Motor neuron (in vitro differentiated cells): ENCODE measurements at places on chromosomes 11 and 22. TPM values are rescaled to one million over a fixed set of nuclear protein-coding genes. Genes with fewer than 3 reads are reported as not detected.
A peak's percentile ranks its signal among the peaks of the same experiment; 100 is the strongest.

DNA sequence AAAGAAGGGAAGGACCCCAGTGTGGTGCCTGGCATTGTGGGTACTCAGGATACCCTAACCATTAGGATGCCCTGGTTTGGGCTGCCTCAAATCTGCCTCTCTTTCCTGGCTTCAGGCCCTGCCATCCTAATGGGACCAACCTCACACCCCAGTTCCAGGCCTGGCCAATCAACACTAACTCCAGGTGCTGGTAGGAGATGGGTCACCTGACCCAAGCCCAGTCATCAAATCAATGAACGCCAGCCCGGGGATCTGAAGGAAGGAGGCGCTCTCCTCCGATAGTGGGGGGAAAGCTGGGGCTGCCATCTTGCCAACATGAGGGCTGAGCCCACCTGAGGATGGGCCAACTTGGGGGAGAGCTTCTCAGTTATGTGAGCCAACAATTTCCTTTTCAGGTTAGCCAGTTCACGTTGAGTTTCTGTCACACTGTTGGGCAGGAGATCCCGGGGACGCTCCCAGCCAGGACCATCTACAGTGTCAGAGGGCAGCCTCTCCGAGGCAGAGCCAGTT lies 12.7 kb downstream of the MFNG start:
- ATAC-seq, result no peak

DNA sequence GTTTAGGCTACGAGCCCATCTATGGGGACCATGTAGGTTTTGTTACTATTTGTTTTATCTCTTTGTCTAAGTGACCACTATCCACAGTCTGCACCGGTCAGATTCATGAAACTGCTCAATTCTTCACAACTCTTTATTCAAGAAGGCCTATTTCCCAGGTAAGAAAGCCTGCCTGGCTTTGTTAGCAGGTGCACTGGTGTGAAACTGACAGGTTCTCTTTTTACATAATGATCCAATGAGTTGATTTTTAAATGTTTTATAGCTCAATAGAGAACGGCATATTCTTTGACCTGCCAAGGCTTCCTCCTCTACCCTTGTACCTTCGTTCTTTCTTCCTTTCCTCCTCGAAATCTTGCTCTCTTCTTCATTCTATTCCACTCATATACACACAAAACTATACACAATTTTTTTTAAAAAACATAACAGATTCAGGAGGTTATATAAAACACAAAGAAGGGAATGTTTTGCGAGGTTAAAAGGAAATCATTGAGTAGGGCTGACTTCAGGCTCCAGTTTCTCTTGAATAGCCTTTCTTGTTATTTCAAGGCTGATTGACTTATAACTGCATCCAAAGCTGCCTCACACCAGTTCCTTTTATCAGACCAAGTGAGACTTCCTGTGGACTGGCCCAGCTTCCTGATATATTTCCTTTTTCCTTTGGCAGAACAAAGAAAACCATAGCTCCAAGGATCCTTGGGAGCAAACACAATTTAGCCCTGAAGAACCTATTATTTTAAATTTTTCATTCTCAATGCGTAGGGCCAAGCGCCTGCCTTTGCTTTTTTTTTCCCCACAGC lies 11.4 kb downstream of the FLI1 start:
- ATAC-seq, result no peak

GRCh38 chr11:6320411-6321155 lies at the start of gene CAVIN3:
Gene CAVIN3 (minus strand): TSS chr11:6320501. CDS start chr11:6320476, 25 bp downstream.
- ATAC-seq, result peak; percentile 79

DNA sequence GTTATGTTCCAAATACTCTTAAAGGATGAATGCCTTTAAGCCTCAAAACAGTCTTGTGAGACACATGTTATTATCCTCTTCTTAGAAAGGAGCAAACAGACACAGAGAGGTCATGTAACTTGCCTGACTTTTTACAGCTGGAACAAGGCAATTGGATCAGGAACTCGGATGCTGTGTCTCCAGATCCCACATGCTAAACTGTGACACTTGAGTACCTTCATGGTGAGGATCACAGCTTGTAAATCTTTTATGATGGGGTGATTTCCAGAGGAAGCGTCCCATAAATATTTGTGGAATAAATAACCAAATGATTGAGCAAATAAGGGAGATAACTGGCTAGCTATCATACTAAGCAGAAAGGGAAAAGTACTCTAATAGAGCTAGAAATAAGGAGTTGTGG lies 171.2 kb downstream of the C11orf91 start:
- no peak for ATAC-seq

- no peak for ATAC-seq
These were observed 11.2 kb downstream of the PNPLA5 start for GRCh38 chr22:43880541-43880991.

DNA sequence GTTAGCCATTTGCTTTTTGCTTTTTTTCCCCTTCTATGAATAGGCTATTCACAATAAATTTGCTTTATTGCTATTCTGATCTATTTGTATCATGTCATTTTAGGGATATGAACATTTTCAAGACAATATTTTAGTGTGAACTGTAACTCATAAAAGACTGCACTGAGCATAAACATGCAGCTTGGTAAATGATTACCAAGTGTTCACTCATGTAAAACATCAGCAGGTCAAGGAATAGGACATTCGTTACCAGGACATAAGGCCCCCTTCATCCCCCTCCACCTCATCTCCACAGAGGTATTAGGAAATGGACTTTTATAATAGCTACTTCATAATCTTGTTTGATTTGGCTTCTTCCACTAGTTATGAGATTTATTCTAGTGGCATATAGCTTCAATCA lies 12.4 kb downstream of the NLRP14 start:
- no peak for ATAC-seq

GRCh38 chr11:28619846-28620540 lies 511.8 kb downstream of the METTL15 start:
- no peak for ATAC-seq

- ATAC-seq, result no peak
These were observed 93.8 kb downstream of the CEP164 start for GRCh38 chr11:117421476-117421875.

GRCh38 chr22:39026509-39027150 lies 5.7 kb downstream of the APOBEC3D start:
- ATAC-seq, result no peak

GRCh38 chr11:27973851-27974536 lies 134.0 kb downstream of the KIF18A start:
- ATAC-seq, result no peak

DNA sequence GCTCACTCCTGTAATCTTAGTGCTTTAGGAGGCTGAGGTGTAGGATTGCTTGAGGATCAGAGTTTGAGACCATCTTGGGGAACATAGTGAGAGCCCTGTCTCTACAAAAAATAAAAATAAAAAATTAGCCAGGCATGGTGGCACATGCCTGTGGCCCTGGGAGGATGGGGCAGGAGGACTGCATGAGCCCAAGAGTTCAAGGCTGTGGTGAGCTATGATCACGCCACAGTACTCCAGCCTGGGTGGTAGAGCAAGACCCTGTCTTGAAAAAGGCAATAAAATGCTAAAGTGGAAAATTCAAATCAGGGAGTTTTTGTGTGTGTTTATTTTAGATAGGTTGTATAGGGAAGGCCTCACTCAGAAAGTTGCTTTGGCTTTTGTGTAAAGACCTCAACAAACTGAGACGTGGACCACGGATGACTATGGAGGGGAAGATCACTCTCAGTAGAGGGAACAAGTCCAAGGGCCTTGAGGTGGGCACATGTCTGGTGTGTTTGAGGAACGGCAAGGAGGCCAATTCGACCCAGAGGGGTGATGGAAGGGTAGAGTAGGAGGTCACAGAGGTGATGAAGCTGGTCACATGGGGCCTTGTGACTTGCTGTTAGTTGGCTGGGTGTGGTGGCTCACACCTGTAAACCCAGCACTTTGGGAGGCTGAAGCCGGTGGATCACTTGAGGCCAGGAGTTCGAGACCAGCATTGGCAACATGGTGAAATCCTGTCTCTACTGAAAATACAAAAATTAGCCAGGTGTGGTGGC lies 35.7 kb downstream of the WEE1 start:
- ATAC-seq, result no peak

- ATAC-seq, result no peak
These were observed 65.6 kb downstream of the IGLL1 start for GRCh38 chr22:23514322-23515038.

GRCh38 chr11:32972781-32973180 lies 42.9 kb upstream of the DEPDC7 start:
- no peak for ATAC-seq

DNA sequence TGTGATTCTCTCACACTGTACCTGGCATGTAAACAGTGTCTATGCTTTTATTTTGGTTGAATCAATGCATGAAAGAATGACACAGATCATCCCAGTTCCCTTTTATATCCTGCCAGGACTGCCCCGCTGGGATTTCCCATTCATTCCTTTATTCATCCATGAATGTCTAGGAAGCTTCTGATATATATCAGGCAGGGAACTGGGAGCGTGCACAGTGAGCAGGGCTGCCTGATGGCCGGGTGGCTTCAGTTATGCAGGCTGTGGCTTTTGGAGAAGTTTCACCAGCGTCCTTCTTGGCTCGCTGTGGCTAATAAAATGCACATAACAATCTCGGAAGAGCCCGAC lies 789.0 kb downstream of the TBC1D22A start:
- no peak for ATAC-seq

The LTBP3 gene
- 52.3 and 66.2 TPM in 2 replicates for total RNA-seq

The PI4KA gene
- total RNA-seq, result 38.7 and 39.6 TPM in 2 replicates

The NUMA1 gene
- total RNA-seq, result 89.0 and 93.1 TPM in 2 replicates

The APOBEC3B gene
- total RNA-seq, result 0.31 and 0.33 TPM in 2 replicates

The C11orf16 gene
- 0.84 TPM in 1 of 2 replicates, not detected in the other for total RNA-seq
